Activated CD8-positive, alpha-beta T cell treated with anti-CD3 and anti-CD28 coated beads, Interleukin-2, amount 10 ng/mL, durations not matched to agents 7 days and 5 days (primary cell): ENCODE measurements at places on chromosomes 5 and 9. TPM values are rescaled to one million over a fixed set of nuclear protein-coding genes. Genes with fewer than 3 reads are reported as not detected.

ZDHHC11B gene
- not detected for total RNA-seq

TUT7 gene
- total RNA-seq, result 30.8 TPM

PTGES gene
- not detected for total RNA-seq

DNA sequence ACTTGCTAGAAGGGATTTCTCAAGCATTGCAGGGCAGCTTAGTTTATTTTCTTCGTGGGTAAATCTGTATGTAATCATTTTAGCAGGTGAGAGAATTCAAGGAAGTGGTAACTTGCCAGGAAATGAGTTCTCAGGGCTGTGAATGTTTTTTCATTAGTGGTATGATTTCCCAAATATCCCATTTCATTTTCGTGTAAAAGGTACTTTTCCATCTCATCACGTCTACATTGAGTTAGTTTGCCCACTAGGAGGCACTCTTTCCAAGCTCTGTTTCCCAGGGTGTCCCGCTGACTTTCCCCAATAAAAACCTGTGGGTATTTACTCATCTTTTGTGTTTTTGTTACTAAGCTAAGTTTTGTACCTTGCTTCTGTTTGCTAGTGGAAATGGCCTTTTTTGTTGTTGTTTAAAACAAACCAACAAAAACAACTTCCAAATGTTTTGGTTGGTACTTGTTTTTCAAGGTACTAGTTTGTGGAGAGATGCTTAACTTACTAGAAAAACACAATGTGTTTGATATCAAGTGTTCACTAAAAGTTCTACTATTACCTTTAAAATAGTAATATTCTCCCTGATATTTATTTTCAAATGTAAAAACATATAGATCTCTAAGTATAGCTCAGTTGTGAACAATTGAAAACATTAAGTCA, 373.6 kb downstream of the ADGRV1 start:
- peak; percentile 56 for DNase-seq

DNA sequence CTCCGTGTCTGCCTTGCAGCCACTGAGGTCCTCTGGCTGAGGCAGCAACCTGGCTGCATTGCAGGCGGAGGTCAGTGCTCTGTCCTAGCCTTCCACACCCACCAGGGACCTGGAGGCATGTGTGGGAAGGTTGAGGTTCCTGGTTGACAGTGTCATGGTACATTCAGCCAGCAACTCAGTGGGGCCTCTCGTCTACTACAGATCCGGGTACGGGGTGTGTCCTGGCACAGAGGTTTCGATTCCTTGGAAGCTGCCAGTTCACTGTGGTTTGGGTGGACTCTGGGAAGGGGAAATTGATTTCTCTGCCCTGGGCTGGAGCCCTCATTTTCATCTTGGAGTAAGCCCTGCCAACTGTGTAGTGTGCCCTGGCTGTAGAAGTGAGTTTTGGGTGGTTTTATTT, 45.1 kb downstream of the PDE8B start:
- no peak for DNase-seq

DNA sequence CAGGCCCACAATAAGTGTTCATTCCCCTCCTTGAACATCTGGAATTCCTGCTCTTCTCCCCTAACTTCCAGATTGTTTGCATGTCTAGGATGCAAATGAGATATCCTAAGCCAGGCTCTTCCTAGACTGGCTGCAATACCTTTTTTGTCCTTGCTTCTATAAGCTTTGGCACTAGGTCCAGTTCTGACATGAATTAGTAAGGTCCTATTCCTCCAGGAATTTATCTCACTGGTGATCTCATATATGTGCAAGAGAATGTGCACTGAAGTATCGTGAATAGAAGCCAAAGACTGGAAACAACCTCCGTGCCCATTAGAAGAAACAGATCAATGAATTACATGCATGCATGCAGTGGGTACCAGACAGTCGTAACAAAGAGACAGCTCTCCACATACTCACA, 25.2 kb downstream of the DUSP1 start:
- no peak for DNase-seq

- no peak for DNase-seq
Measured at GRCh38 chr9:6215562-6215961, at the start of gene IL33. TSS of gene IL33 (plus strand) at chr9:6215807. CDS start at chr9:6241695, 25,888 bp downstream.

GRCh38 chr5:100706776-100707175, 171.6 kb downstream of the FAM174A start:
- no peak for DNase-seq

DNA sequence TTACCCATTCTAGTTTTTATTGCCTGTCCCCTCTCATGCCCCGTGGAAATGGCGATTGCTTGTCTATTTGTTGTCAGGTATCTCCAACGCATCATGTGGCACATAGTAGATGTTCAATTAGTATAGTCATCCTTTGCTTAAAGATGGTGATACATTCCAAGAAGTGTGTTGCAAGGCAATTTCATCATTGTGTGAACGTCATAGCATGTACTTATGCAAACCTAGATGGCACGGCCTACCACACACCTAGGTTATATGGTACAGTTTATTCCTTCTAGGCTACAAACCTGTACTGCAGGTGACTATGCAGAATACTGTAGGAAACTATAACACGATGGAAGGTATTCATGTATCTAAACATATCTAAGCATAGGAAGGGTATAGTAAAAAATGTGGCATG, 163.9 kb upstream of the DAPK1 start:
- no peak for DNase-seq

DNA sequence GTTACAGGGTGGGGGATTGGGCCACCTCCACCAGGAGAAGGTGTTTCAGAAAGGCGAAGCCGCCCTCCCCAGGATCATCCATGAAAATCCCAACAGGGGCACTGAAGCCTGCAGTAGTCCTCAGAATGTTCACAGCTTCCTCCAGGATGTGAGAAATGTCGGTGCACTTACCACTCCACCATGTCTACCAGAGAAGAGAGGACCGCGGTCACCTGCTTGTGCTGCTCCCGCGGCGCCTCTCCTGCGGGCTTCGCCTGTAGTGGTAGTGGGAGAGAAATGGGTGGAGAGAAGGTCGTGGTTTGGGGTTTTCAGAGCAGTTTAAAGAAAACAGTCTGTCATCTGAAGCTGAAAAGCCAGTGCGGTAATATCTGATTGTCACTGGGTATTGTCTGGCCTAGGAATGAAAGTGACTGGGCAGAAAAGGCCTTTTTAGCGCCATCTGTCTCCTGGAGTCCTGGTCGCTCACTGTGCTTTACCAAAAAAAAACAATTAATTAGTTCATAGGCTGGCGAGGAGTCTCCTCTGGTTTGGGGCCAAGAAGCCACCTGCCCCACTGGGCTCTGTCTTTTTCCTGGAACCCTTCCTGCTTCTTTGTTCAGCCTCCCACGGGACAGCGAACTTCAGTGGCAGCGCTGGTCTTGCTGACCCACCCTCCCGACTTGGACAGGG, 23.0 kb upstream of the PPP1R26 start:
- no peak for DNase-seq

DNA sequence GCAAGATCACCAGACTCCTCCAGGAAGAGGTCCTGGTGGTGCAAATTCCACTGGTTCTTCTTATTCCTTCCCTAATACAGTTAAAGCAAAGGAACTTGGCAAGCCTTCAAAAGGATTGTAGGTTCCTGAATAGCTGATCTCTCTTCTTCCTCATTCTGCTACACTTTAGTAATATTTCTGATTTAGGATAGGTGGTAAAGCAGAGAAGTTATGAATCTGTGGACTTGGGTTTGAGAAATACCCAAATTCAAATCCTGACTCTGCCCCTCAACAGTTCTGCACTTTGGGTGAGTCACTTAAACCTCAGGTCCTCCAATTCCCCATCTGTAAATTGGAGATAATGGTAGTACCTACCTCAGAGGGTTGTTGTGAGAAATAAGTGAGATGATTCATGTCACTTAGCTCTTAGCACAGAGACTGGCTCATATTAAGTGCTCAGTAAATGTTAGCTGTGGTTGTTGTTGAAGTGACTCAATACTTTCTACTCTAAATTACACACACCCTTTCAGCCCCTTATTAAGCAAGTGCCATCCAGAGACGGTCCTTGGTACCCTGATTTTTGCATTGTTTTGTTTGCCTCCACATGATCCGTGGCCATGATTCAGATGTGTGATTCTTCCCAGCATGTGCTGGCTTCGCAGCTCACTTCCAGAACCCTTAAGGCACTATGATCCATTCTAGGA, 5.2 kb downstream of the SH3RF2 start:
- DNase-seq, result no peak

DNA sequence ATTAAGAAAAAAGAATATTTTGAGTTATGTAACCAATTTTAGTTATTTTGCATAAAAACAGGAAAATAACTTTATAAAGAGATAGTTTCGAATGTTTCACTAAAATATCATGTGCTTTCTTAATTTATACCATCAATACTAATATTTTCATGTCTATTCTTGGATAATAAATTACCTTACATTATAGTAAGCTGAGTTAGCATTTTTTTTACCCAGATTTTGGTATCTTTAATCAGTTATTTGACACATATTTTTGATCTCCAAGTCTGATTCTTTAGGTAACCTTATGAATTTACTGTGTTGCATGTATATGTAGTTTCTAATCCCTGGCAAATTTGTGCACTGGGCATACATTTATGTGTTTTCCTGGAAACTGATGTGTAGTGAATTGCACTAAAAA, 138.0 kb downstream of the KDM4C start:
- DNase-seq, result no peak
